ENCODE measurements at places on chromosomes 7 and 10.

GRCh38 chr7:117639966-117640365 is 160.1 kb downstream of the CFTR start:
- DNase-seq, result no peak

DNA sequence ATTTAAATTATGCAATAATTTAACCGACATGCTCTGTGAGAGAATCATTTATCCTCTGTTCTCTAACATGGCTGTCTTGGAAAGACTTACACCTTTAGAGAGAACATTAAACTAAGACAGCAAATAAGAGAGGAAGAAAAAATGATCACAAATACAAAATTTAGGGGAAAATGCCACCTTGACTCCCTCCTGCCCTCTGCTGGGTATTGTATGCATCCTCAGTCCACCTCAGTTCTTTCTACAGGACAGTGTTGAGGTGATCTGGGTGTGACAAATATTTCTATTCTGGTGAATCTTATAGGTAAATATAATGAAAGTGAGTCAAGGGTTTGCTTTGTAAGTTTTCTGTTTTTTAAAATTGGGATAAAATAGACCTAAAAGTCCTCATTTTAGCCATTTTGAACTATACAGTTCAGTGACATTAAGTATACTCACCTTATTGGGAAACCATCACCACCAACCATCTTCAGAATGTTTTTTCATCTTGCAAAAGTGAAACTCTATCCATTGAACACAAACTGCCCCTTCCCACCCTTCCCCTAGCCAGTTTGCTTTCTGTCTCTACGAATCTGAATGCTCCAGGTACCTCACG is 61.5 kb upstream of the ELMO1 start:
- DNase-seq, result no peak

- DNase-seq, result peak; percentile 56
These were observed 360.9 kb downstream of the NEBL start for GRCh38 chr10:20535897-20536881.

- peak; percentile 67 for DNase-seq
These were observed 169.0 kb upstream of the TMEM229A start for GRCh38 chr7:124201768-124202349.

- DNase-seq, result no peak
These were observed 17.8 kb downstream of the USP6NL start for GRCh38 chr10:11593612-11594011.

GRCh38 chr7:17600340-17600752 is 301.9 kb downstream of the AHR start:
- DNase-seq, result peak; percentile 23

- DNase-seq, result no peak
These were observed 36.5 kb downstream of the ATAD1 start for GRCh38 chr10:87781545-87781944.

- no peak for DNase-seq
These were observed 2.9 kb upstream of the GDI2 start for GRCh38 chr10:5816170-5816569.

GRCh38 chr7:94042381-94042780 is 38.2 kb upstream of the BET1 start:
- DNase-seq, result no peak

- no peak for DNase-seq
These were observed 11.0 kb downstream of the IMPDH1 start for GRCh38 chr7:128398841-128399135.

DNA sequence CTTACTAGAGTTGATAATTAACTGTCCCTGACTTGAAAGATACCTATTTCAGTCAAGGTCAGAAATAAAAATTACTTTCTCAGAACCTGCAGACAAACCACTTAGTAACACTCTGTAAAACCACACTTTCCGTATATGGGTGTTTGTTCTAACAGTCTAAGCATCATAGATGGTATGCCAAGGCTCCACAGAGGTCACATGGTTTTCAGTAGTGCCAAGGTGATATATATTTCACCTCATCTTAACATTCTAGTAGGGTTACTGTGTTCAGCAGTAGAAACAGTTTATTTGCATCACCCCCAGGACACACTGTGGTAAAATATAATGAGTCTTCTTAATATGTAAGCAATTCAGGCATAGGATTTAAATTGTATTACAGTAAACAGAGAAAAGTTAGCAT is 61.5 kb downstream of the KCND2 start:
- no peak for DNase-seq

- peak; percentile 45 for DNase-seq
These were observed 24.7 kb downstream of the ADCYAP1R1 start for GRCh38 chr7:31076641-31077310.

GRCh38 chr7:94323844-94324243 is 70.9 kb upstream of the COL1A2 start:
- no peak for DNase-seq

GRCh38 chr7:357531-358209 is 67.7 kb downstream of the FOXL3 start:
- no peak for DNase-seq

DNA sequence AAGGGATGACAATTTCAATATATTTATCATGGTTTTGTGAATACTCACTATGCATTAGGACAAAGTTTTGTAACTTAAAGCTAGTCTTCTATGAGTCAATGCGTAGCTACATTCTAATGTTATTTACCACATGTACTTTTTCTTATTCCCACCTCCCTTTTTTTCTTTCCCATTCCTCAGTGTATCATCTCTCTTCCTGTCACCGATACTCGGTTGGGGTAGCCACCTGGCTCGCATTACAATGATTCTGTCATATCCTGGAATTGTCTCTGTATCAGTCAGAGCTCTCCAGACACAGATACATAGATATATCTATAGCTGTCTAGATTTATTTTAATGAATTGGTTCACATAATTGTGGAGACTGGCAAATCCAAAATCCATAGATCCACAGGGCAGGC is 9.8 kb upstream of the RALA start:
- no peak for DNase-seq

GRCh38 chr7:108211382-108212201 is 81.4 kb upstream of the LAMB4 start:
- no peak for DNase-seq

- DNase-seq, result no peak
These were observed 53.4 kb upstream of the PCDH15 start for GRCh38 chr10:54854389-54854788.

DNA sequence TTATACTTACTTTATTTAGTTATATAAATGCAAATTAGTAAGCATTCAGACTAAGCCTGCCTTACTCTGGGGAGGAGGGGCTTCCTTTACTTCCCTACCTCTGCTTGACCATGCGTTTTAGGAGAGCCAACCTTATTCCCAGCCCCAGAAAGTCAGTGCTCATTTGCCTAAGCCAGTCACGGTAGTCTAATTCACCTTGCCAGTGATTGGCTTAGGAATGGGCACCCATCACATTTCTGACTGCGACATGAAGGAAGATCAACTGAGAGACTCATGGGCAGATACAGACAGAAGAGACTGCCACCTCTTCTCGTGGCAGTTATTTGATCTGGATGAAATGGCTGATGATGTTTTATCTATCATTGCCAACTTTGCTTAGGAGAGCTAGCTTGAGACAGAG is 29.5 kb downstream of the RPA3 start:
- no peak for DNase-seq
